Ureter (tissue), 1 donor: ENCODE measurements at places on chromosomes 2 and 18. TPM values are rescaled to one million over a fixed set of nuclear protein-coding genes. Genes with fewer than 3 reads are reported as not detected.

- no peak for DNase-seq
Observed at GRCh38 chr2:175036582-175037018, 31.4 kb upstream of the CHN1 start.

DNA sequence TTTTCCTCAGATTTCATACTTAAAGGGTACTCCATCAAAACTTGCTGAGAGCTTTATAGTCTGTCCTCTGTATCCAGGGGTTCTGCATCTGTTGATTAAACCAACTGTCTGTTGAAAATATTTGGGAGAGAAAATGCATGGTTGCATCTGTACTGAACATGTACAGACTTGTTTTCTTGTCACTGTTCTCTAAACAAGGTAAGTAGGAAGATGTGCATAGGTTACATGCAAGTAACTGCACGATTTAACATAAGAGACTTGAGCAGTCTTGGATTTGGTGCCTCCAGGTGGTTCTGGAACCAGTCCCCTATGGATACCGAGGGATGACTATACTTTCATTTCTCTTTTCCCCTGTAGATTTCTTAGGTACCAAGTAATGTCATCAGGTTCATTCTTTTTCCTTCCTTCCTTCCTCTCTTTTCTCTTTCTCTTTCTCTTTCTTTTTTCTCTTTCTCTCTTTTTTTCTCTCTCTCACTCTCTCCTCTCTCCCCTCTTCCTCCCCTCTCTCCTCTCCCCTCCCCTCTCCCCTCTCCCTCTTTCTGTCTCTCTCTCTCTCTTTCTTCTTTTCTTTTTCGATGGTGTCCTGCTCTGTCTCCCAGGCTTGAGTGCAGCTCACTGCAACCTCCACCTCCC, 23.2 kb downstream of the ADNP2 start:
- no peak for DNase-seq

DNA sequence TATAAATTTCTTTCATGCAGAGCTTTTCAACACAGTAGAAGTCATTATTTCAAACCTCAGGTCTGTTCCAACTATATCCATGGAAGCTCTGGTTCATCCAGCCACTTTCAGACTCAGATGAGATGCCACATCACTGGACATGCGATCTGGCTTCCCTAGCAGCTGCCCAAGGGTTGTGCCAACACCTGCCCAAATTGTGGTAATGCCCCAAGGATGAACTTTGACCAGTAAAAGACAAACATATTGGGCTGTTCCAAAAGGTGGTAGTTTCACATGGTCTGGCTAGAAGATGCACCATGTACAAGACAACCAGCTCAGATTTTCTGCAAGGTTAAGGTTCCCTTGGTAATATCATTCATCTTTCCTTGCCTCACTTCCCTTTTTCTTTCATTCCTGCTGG, 101.9 kb downstream of the THADA start:
- no peak for DNase-seq

DNA sequence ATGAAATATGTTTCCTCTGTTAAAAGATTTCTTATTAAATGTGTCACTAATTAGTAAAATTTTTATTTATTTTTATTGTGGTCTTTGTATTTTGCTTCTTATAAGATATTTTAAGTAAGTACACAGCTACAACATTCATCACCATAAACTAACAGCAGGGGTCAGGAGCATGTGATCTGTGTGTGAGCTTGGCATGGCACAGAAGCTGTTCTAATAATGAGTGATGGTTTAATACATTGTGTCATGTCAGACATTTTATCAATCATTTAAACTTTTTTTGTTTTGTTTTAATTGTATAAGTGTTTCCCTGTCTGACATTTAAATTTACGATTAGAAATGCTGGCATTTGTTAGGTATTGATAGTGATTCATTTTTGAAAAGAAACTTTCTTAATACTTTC, 585.4 kb downstream of the DSC3 start:
- DNase-seq: no peak

- DNase-seq: no peak
Observed at GRCh38 chr18:54440292-54440691, 82.6 kb downstream of the C18orf54 start.

DNA sequence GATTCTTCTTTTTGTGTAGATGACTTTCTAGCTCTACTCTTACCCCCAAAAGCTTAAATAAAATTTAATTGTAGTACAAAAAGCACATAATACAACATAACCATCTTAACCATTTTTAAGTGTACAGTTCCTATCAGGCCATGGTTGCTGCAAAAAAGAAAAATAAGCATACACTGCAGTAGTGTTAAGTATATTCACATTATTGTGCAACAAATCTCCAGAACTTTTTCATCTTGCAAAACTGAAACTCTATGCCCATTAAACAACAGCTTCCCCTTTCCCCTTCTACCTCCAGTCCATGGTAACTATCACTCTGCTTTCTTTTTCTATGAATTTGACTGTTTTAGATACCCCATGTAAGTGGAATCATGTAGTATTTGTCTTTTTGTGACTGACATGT, 18.1 kb downstream of the PPM1B start:
- DNase-seq: no peak

- DNase-seq: no peak
Observed at GRCh38 chr2:161030260-161031063, 129.8 kb upstream of the TANK start.

DNA sequence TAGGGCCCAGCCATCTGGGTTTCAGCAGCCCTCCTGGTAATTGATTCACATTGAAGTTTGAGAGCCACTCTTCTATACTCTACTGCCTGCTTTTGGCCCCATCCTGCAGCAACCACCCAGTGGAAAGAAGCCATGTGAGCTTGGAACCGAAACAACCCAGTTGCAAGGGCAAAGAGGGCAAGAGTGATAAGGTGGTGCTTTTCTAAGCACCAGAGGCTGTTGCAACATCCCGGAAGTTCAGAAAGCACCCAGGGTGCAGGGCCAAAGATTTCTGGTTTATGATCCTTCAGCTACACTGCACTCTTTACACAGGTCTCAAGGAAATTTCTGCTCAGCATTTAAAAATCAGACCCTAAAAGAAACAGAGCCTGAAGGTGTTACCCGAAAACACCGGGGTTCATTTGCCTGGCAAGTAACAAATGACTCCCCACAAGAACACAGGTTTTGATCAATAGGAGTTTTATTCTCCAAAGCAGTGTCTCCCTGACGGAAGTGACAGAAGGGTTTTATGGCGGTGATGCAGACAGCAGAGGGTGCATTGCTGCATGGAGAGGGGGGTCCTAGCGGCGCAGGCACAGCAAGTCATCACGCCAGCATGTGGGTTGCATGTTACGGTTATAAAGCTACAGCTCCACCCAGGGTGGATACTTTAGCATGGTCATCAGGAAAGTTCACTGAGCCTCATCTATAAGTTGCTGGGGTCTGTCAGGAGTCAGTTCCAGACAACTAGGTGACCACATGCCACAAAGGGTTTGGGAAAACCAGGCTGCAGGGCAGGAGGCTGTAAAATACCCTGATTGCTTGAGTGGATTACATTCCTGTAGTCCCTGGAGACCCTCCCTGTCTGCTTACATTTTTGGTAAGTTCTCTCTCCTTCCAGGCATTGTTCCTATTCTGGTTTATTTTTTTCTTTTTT, 28.8 kb upstream of the TMEM37 start:
- no peak for DNase-seq

GRCh38 chr2:180776921-180777320, 203.5 kb upstream of the UBE2E3 start:
- no peak for DNase-seq

- DNase-seq: no peak
Observed at GRCh38 chr18:48238636-48239035, 170.5 kb downstream of the ZBTB7C start.

- no peak for DNase-seq
Observed at GRCh38 chr2:16150456-16151280, 210.3 kb downstream of the MYCN start.

- no peak for DNase-seq
Observed at GRCh38 chr18:4004183-4004829, 450.8 kb downstream of the DLGAP1 start.

DNA sequence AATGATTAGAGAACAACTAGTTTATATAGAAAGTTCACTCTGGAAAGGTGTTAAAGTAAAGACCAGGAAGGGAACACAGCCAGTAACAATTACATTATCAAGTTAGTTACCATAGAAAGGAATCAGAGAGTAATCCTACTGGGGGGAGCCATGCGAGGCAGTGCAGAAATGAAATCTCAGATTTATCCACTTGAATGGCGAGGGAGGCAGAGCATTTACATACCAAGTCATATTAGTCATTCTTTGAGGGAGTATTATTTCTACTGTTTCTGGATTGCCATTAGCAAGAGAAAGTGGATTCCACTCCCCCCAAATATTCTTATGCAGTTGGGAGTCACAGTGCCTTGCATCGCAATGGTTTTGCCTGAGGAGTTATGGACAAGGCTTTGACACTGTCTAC, 472.7 kb upstream of the TRIB2 start:
- DNase-seq: no peak

DNA sequence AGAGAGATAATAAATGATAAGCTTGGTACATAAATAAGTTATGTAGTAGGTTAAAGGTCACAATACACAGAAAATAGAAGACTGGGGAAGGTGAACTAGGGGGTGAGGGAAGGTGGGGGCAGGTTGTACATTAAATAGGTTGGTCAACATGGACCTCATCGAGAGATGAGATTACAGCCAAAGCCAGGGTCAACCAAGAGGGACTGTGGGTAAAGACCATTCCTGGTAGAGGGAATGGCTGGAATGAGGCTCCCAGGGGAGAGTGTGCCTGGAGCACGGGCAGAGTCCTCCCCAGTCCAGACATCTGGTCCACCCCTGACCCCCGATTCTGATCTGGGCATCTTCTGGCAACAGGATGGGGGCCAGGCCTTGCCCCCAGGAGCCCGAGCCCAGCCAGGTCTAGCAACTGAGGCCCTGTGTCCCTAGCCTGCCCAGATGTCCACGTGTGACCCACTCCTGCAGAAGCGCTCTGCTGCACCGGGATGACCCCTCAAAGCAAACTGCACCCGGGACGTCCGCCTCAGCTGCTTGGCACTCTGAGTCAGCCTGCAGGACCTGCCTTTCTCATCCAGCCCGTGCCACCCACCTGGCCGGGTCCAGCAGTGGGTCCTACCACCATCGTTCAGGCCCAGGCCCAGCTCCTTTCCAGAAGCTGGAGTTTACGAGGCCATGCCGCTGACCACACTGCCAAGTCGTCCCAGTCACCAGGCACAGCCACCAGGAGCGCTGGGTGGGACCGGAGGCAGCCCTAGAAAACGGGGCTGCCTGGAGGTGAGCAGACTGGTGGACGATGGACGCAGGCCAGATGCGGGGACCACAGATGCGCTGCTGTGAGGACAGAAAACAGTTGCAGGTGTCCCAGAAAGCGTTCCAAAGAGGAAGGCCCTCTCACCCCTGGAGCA, 56.2 kb upstream of the ID2 start:
- DNase-seq: no peak

GRCh38 chr2:110852051-110852450, 119.7 kb downstream of the ACOXL start:
- no peak for DNase-seq

GRCh38 chr2:175880-176820, 87.7 kb downstream of the SH3YL1 start:
- DNase-seq: no peak

DNA sequence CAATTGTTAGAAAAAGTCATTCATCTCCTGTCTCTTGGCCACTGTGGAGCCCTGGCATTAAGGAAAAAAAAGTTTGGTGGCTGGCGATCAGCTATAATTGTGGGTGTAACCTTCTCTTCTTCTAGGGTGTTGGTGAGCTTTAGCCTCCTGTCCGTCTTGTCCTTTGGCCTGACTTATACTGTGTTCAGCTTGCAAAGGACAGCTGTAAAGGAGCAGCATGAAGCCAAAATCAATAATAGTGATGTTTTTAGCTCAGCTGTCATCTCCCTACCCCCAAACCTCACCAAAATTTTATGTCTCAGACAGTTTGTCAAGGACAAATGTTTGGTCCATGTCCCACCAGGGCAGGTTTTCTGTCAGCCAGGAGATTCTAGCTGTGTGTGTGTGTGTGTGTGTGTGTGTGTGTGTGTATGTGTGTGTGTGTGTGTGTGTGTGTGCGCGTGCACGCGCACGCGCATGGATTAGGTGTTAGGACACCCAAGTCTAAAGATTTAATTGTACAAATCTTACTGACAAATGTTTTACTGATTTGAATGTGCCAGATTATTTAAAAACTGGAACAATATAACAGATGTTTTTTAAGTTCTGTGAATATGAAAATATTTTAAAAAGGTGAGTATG, 109.2 kb downstream of the PTPRM start:
- DNase-seq: no peak

DNA sequence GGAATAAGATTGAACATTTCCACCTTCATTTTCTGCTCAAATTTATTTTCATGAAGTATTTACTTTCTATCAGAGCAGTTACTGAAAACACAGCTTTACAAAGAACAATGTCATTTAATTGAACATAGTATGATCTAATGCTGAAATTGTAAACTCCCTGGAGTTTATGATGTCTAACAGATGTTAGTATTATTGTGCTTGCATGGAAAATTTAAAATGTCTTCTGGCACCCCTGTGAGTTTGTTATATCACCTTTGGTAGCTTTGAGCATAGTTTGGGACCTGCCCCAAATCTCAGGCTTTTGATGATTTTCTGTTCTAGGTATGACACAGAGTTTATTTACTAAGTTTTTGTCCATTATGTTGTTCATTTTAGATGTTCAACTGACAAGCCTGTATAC, 28.1 kb downstream of the FAM171B start:
- no peak for DNase-seq

DNA sequence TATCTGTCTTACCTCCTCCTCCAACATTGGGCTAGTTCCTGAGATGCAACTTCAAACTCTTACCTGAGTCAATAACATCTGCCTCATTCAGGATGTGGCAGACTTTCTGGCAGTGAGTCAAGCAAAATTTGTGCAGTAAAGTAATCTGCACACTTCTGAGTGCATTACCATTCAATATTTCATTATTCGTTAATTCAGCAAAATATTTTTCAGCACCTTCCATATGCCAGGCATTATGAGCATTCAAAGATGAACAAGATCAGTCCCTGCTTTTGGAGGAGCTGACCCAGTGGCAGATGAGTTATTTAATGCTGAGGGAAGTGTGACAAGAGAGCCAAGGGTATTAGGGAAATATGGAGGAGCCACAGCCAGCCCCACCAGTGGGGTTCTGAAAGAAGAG, 339.7 kb downstream of the LNPK start:
- no peak for DNase-seq

Gene GNLY
- total RNA-seq: 1.9 TPM

Gene SPR
- 17.1 TPM for total RNA-seq

Gene BMP10
- total RNA-seq: not detected

Gene CFAP65
- not detected for total RNA-seq

Gene NOL4
- total RNA-seq: 10.5 TPM

Gene RASGRP3
- total RNA-seq: 9.9 TPM

Gene TFCP2L1
- total RNA-seq: 15.7 TPM

Gene SMAD2
- total RNA-seq: 128 TPM

Gene SMCHD1
- total RNA-seq: 83.8 TPM
